ENCODE measurements at places on chromosomes 7 and 10. TPM values are rescaled to one million over a fixed set of nuclear protein-coding genes. Genes with fewer than 3 reads are reported as not detected.

DNA sequence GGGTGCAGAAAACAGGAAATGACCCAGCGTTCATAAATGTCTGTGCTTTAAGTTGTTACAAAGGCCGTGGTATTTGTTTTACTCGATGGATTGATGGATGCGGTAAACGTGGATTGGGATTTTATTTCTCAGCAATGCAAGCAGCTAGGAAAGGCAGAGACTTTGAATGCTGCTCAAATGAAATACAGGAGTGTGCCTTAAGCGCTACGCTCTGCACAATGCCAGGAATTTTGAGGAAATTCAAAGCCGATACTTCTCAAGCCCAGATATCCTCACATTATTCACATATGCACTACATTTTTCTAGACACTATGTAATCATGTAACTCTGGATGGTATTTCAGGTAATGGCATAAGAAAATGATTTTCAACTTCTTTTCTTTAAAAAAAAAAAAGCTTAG, 514.3 kb upstream of the ADARB2 start:
- no peak overlapping the region for H3K4me3 ChIP-seq
- no peak for DNase-seq
- no peaks in the 10 kb centered on the region for H3K4me1 ChIP-seq
- H3K36me3 ChIP-seq, result no peaks in the 10 kb centered on the region
- H3K27me3 ChIP-seq, result no peaks in the 10 kb centered on the region

DNA sequence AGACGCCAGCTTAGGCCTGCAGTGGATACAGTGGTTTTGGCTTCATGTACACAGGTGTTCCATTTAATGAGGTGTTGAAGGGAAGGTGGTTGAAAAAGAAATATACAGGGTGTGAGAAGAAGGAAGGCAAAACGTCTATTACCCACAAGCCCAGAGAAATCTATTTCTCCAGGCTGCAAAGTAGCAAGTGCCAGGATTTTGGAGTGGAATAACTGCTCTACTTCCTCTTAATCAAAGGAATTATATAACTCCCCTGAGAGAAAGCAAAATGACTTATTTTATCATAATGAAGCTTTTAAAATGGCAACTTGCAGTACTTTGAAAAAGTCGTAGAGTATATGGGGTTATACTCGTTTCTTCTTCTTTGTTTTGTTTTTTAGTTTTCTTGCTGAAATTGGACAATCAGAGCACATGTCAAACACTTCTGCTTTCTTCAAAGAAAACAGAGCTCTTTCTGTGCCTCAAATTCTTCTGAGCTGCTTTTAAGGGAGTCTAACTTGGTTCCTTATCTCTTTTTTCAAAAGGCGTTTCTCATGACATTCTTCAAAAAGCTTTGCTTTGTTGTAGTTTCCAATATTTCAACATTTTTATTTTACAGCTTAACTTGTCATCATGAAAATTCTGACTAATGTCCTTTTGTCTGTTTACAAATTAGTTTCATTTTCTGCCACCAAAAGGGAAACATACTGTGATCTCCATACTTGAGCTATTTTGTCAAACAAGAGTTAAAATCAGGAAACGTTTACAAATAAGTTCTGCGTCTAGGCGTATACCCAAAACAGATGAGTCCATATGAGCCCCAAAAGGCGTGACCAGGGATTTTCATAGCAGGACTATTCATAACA, 289.7 kb downstream of the FRMD4A start:
- H3K27ac ChIP-seq, result peak overlapping the region; percentile 9
- no peaks in the 10 kb centered on the region for H3K27me3 ChIP-seq
- no peak overlapping the region for H3K4me3 ChIP-seq
- H3K4me1 ChIP-seq, result no peaks in the 10 kb centered on the region

DNA sequence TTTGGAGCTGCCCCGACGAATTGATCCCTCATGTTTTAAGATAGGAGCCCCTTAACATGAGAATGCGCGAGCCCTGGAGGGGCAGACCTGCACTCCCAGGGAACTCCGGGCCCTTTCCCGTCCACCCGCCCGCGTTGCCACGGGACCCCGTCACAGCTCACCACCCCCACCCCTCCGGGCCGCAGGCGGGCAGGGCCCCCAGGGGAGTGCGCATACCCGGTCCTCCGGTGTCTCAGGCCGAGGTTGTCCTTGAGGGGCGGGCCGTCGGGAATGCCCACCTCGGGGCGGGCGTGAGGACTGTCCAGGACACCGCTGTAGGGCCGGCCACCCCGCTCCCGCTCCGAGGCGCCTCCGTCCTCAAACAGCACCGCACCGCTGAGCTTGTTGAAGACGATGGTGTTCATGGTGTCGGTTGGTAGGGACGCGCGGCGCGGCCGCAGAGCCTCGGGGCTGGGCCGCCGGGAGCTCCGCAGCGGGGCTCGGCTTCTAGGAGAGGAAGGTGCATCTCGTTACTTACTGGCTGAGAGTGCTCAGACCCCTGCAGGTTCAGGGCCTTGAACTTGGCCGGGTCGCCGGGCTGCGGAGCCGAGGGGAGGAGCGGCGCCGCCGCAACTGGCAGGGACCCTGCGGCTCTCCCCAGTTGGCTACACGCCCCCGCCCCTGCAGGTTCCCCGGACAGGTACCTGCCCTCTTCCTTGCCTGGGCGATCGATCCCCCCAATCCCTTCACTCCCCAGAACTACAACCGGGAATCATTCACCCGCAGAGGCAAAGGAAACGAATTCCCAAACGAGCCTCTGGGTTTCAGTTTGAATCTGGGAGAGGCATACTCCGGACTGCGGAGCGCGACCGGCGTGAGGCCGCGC, 2.4 kb downstream of the MKX start:
- peaks cover 71% of the 10 kb centered on the region for H3K27me3 ChIP-seq
- H3K4me3 ChIP-seq, result peak overlapping the region; percentile 33
- no peaks in the 10 kb centered on the region for H3K36me3 ChIP-seq
- H3K4me1 ChIP-seq, result no peaks in the 10 kb centered on the region
- H3K27ac ChIP-seq, result peak overlapping the region; percentile 13

- no peaks in the 10 kb centered on the region for H3K36me3 ChIP-seq
- no peak for DNase-seq
- no peak overlapping the region for H3K27ac ChIP-seq
- no peak overlapping the region for H3K4me3 ChIP-seq
These were observed 215.6 kb downstream of the GPR37 start for GRCh38 chr7:124550036-124550435.

GRCh38 chr7:156223935-156224832, 411.9 kb upstream of the SHH start:
- H3K36me3 ChIP-seq, result no peaks in the 10 kb centered on the region
- DNase-seq, result no peak
- no peaks in the 10 kb centered on the region for H3K4me1 ChIP-seq
- no peaks in the 10 kb centered on the region for H3K27me3 ChIP-seq
- H3K4me3 ChIP-seq, result no peak overlapping the region

- no peak overlapping the region for H3K27ac ChIP-seq
- no peak for DNase-seq
- no peaks in the 10 kb centered on the region for H3K27me3 ChIP-seq
- H3K4me3 ChIP-seq, result no peak overlapping the region
These were observed 8.6 kb downstream of the STAM start for GRCh38 chr10:17652585-17652984.

GRCh38 chr10:115355162-115355760, 262.1 kb downstream of the ATRNL1 start:
- no peak overlapping the region for H3K27ac ChIP-seq
- no peaks in the 10 kb centered on the region for H3K27me3 ChIP-seq
- no peaks in the 10 kb centered on the region for H3K36me3 ChIP-seq
- H3K4me1 ChIP-seq, result no peaks in the 10 kb centered on the region

DNA sequence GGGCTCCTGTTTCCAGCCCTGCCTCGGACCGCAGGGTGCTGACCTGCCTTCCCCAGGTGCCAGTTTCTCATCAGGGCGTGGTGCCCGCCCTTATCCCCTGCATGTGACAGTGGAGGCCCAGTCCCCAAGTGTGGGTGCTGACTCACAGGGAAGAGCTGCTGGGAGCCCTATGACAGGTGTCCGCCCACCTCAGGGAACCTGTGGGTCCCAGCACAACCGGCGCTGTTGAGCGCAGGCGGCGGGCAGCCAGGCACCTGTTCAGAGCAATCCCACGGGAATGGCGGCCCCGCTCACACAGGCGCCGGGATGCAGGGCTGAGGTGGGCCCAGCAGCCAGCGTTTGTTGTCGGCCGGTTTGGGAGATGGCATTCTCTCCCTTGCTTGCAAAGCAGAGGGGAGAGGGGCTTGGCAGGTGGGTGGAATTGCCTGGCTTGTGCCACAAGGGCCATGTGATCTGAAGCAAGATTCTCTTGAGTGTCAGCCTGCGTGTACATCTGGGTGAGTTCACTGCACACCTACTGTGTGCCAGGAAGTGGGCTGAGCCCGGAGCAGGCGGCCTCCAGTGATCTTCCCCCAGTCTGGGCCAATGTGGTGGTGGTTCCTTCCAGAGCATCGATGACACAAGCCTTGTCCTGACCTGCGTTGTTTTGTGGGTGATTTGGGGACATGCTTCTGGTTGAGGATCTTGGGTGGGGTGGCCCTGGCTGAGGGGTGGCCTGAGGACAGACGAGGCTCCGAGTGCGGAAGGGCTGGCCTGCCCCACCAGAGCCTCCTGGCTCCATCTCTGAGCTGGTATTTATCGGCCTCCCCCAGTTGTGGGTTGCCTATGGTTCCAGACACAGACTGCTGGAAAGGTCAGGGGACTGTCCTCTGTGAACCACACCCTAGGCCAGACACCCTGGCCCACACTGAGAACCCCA, 2.4 kb downstream of the PWWP2B start:
- peaks cover 3% of the 10 kb centered on the region for H3K36me3 ChIP-seq
- H3K4me1 ChIP-seq, result peaks cover 5% of the 10 kb centered on the region
- no peak overlapping the region for H3K27ac ChIP-seq
- H3K27me3 ChIP-seq, result no peaks in the 10 kb centered on the region
- H3K4me3 ChIP-seq, result no peak overlapping the region
- DNase-seq, result no peak

The IL2RA gene
- total RNA-seq, result 1.2 TPM

DNA sequence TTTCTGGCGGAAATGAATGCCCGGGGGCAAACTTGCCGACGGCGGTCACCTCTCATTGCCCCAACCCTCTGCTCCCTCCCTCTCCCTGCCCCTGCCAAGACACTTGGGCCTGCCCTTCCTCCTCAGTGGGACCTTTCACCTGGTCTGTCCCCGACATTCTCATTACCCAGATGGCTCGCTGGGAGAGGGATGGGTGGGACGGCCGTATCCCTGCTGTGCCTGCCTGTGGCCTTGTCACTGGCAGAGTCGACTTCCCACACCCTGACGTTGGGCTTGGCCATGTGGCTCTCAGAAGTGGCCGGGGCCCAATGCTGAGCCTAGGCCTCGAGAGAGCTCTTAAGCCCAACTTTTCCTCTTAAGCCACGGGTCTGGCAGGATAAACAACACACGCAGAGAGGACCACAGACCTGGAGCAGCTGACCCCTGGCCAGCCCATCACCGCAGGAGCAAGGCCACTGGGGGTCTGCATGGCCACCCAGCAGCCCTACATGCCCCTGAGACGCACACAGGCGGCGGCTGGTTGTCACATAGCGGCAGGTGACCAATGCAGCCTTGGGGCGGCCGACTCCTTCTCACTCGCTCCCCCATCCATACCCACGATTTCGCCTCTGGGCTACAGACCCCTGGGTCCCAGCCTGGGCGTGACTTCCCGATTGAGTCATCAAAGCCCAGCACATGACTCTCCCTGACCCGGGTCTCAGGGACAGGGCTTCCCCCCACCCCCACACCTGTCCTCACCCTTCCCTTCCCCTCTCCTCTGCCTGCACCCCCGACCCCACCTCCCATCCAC, 40.1 kb downstream of the SLC29A4 start:
- H3K4me1 ChIP-seq, result peaks cover 3% of the 10 kb centered on the region
- H3K36me3 ChIP-seq, result peaks cover 39% of the 10 kb centered on the region
- no peak for DNase-seq
- no peak overlapping the region for H3K27ac ChIP-seq

GRCh38 chr10:96959733-96960132, 127.6 kb downstream of the LCOR start:
- H3K4me3 ChIP-seq, result no peak overlapping the region
- H3K27me3 ChIP-seq, result no peaks in the 10 kb centered on the region
- no peak overlapping the region for H3K27ac ChIP-seq
- H3K4me1 ChIP-seq, result peaks cover 14% of the 10 kb centered on the region

The MLXIPL gene
- 16.1 TPM for total RNA-seq

DNA sequence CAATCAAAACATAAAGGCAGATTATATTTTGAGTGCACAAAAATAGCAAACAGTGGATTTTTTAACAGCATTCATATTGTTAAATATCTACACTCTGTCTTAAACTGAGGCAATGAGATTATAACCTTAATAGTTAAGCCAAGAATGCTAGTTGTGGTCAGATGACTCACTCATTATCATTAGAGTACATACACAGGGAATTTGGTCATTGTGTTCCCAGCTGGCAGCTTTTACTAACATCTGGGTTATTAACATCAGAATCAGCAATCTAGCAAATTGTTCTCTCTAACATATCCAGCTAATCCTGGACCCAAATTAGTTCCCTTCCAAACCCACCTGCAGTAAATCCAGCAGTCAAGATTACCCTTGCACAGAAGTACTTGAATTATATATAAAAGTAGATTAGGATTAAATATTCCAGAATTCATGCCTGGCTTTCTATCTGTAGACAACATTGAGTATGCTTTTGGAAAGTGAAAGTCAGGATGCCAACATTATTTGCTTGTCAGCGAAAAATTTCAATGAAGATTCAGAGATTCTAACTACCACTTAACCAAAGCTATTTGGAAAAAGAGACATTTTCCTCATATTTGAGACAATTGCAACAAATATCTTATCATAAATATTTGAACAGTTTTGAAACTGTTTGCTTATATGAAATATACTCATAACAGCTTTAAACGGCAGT, 1035.6 kb upstream of the PHF14 start:
- no peaks in the 10 kb centered on the region for H3K4me1 ChIP-seq
- peak; percentile 15 for DNase-seq
- no peaks in the 10 kb centered on the region for H3K27me3 ChIP-seq
- H3K36me3 ChIP-seq, result no peaks in the 10 kb centered on the region
- no peak overlapping the region for H3K27ac ChIP-seq

DNA sequence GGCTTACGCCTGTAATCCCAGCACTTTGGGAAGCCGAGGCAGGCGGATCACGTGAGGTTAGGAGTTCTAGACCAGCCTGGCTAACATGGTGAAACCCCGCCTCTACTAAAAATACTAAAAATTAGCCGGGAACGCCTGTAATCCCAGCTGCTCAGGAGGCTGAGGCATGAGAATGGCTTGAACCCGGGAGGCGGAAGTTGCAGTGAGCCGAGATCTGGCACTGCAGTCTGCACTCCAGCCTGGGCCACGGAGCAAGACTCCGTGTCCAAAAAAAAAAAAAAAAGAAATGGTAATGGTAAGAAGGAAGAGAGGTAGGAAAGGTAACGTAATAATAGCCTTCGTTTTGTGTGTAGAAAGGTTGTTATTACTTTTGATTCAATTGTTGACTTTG, 1.2 kb downstream of the HSPA14 start:
- peak overlapping the region; percentile 82 for H3K4me3 ChIP-seq
- DNase-seq, result no peak
- peak overlapping the region; percentile 97 for H3K27ac ChIP-seq
- H3K4me1 ChIP-seq, result peaks cover 2% of the 10 kb centered on the region
- no peaks in the 10 kb centered on the region for H3K27me3 ChIP-seq
- H3K36me3 ChIP-seq, result peaks cover 26% of the 10 kb centered on the region

- DNase-seq, result no peak
- H3K27ac ChIP-seq, result no peak overlapping the region
- H3K4me3 ChIP-seq, result no peak overlapping the region
- no peaks in the 10 kb centered on the region for H3K4me1 ChIP-seq
- H3K36me3 ChIP-seq, result no peaks in the 10 kb centered on the region
These were observed 30.0 kb downstream of the CLDN12 start for GRCh38 chr7:90433221-90433620.

All from lung (tissue), 17 donors.